CD14-positive monocyte (primary cell): ENCODE measurements at places on chromosomes 3 and 15.

DNA sequence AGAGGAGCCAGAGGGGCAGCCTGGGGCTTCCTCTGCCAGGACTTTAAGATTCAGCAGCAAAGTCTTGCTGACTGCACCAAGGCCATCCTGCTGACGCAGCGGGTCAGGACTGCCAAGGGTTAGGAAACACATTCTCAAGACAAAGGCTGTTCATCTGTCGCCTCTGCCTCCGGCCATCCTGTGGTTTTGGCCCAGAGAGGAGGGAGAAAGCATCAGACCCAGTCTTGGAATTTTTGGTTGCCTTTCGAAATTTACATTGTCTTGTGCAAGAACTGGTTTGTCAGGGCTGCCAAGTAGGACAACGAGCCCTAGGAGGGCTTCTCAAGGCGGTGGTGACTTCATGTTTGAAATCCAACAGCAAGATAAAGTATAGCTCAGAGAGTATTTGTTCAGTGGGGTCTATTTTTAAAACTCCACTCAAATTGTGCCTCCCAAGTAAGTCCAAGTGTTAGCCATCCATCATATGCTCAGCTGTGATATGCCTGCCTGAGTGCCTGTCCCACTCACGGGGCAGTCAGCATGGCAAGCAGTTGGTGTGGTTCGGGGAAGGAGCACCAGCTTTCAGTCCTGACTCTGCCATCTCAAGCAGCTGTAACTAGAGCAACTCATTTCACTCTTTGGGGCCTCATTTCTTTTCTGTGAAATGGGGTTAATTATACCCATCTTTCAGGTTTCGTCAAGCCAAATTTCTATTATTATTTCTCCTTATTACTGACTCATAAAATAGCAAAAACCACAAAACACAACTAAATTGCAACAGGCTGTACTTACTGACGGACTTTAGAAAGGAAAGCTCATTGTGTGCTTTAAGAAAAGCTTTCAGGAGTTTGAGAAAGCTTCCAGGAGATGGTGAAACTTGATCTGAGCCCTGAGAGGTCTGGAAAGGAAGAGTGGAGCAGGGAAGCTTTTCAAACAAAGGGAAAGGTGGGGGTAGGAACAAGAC lies 42.4 kb upstream of the RHO start:
- peak; percentile 23 for DNase-seq

DNA sequence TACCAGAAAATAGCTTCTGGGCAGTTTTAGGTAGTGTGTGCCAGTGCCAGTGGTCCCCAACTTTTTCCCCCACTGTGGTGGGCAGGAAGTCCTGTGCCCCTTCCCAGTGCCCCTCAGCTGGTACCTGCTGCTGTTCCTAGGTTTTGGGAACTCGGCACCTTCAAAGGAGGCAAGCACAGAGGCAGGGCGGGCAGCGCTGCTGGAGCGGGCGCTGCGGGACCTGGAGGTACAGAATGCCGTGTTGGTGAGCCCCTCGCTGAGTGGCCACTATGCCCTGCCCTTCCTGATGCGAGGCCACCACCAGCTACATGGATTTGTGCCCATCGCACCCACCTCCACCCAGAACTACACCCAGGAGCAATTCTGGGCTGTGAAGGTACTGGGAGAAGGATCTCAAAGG lies 3.1 kb upstream of the ACY1 start:
- DNase-seq: no peak

DNA sequence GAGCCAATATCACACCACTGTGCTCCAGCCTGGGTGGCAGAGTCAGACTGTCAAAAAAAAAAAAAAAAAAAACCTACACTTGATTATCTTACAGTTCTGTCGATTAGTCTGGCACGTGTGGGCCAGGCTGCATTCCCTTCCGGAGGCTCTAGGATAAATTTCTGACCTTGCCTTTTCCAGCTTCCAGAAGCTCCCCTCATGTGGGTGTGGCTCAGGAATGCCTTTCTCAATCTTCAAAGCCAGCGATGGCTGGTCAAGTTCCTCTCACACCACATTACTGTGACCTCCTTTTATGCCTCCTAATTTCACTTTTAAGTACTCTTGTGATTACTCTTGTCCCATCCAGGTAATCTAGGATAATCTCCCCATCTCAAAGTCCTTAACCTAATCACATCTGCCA lies 58.2 kb upstream of the DUT start:
- DNase-seq: no peak

DNA sequence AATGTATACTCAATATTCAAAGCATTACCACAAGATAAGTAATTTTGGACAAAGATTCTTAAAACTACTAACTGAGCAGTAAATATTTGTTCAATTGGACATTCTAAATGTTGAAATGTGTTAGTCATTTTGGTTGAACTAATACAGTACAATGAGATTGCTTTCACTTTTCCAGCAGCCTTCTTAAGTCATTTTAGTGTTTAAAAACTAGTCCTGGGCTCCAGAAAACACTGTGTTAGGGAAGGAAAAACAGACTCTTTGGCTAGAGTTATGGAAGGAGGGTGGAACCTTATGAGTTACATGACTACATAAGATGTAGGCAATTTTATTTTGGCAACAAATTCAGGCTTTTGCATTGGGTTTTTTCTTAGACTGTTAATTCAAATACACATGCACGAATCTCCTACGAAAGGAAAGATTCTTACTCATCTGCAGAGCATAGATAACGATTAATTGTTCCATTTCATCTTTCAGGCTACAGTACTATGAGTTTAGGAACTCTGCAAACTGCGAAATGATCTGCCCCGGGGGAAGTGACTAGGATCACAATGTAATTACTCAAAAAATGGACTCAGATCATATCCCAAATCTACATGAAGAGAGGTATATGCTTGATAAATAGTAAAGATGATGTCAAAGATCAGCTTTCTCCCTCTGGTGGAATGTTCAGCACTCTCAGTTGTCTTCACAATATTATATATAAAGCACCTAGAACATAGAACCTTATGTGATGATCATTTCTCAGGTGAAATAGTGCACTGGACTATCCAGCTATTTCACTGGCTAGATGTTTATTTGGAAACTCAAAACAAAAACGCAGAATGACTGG lies 492.8 kb upstream of the MDFIC2 start:
- no peak for DNase-seq

- DNase-seq: no peak
Measured at GRCh38 chr3:130854208-130854864, 39.5 kb upstream of the ATP2C1 start.

DNA sequence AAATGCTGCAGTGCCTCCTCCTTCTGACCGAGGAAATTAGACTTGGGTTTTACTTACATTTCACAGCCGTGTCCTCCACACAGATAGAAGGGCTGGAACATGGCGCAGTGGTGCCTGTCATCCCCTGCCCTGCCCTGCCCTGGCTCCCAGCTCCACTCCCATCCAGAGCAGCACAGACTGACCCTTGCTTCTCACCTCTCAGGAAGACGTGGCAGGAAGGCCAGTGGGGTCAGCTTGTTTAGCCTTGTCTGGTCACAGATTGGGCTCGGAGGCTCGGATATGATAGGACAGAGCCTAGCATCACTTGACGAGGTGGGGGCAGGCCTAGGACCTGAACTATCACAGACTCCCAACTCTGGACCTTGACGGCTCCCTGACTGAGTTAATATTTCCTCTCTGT lies 88.5 kb downstream of the LINGO1 start:
- no peak for DNase-seq

DNA sequence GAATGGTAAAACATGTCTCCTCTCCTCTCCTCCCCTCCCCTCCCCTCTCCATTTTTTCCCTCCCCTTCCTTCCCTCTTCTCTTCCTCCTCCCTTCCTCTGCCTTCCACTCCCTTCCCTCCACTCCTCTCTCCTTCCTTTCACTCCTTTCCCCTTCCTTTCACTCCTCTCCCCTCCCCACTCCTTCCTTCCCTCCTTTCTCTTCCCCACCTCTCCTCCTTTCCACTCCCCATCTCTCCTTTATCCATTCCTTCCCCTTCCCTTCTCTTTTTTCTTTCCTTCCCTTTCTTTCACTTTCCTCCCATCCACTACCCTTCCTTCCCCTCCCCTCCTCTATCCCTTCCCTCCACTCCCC lies 621.9 kb downstream of the AGBL1 start:
- no peak for DNase-seq

GRCh38 chr3:146590521-146590920 lies 14.6 kb downstream of the PLSCR5 start:
- DNase-seq: no peak

DNA sequence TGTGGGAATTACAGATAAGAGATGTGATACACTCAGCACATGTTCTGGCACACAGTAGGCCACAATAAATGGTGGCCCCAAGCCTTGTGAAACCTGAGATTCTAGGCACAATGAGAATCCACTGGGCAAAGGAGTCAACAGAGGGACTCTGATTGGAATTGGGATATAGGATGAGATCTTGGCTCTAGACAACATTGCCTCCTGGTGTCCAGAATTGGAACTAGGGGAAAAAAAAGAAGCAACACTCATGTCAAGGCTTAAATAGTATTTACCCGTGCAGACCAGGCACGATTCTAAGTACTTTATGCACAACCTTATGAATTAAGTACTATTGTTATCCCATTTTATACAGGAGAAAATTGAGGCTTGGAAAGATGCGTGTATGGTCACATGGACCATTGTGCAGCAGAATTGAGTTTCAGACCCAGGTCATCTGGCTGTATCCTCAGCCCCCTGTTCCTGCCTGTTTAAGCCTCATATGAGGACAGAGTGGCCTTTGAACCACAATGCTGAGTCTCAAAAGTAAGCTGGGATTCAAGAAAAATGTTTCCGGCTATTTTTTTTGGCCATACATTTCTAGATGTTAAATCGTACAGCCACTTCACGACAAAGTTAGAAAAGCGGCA lies 124.8 kb downstream of the SV2B start:
- DNase-seq: peak; percentile 14
